ENCODE measurements at places on chromosomes 1 and 21.
A peak's percentile ranks its signal among the peaks of the same experiment; 100 is the strongest.

DNA sequence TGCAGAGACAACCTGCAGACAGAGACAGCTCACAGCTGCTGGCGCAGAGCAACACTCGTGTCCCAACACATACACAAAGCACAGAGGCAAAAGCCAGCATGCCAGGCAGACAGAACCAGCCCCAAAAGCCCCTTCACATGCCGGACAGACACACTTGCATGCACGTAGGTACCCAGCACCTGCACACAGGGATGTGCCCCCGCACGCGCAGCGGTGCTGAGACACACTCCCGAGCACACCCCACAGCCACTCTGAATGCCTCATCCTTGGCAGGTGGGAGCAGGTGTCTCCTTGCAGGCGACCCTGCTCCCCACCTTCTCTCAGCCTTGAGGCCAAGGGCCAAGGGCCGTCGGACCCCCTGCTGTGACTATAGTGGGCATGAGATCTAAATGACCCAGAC, 41.2 kb upstream of the ZC3H12A start:
- no peaks in the 10 kb centered on the region for H3K4me1 ChIP-seq
- H3K36me3 ChIP-seq = no peaks in the 10 kb centered on the region
- no peaks in the 10 kb centered on the region for H3K27me3 ChIP-seq
- no peak overlapping the region for H3K27ac ChIP-seq

DNA sequence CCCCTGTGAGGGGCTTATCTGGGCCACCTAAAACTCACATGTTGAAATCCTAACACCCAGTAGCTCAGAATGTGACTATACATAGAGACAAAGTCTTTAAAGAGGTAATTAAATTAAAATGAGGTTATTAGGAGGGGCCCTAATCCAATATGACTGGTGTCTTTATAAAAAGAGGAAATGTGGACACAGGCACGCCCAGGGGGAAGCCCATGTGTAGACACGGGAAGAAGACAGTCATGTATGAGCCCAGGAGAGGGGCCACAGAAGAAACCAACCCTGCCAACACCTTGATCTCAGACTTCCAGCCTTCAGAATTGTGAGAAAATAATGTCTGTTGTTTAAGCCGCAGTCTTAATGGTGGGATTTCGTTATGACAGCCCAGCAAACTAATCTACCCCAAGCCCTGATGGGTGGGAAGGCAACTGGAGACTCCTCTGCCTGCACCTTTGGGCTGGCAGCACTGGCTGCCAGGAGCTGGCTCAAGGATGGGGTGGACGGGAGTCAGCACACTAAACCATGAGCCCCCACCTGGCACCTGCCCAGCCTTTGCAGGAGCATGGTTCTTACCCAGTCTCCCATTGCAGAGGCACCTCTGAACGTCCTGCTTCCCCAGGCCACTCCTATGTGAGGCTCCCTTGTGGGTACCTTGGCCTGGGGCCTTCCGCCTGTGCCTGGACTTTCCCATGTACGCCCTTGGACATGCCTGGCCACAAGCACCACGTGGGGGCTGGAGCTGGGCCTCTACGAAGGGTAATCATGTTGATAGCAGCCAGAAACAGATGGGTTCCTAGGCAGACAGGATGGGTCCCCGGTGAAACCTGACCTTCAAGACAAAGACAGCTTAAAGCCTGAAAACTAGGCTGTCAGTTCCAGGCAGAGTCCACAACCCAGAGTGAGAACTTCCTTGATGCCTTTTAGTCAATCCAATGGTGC, 57.1 kb upstream of the DMRTB1 start:
- no peaks in the 10 kb centered on the region for H3K36me3 ChIP-seq
- H3K4me1 ChIP-seq = no peaks in the 10 kb centered on the region
- no peak for DNase-seq

- no peaks in the 10 kb centered on the region for H3K36me3 ChIP-seq
- H3K4me3 ChIP-seq = no peak overlapping the region
- no peak for DNase-seq
- no peak overlapping the region for H3K27ac ChIP-seq
- H3K4me1 ChIP-seq = peaks cover 6% of the 10 kb centered on the region
Observed at GRCh38 chr1:108070662-108071061, 105.7 kb upstream of the VAV3 start.

DNA sequence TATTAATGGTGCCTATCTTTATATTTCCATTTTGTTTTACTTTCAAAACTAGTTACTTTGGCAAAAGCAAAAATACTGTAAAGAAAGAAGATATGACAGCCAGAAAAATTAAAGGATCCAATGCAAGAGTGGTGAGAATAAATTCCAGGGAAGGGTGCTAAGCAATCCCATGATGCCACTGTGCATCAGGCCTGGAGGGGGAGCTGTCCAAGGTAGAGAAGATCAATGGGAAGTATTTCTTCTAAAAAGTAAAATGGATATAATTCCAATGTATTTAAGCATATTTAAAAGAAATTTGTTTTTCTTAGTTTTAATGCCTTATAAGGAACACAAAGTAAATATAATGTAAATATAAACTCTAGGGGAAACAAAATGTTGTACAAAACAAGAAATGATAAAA, 1382.2 kb upstream of the B3GALT2 start:
- no peak for DNase-seq
- no peak overlapping the region for H3K27ac ChIP-seq
- H3K27me3 ChIP-seq = no peaks in the 10 kb centered on the region
- no peaks in the 10 kb centered on the region for H3K36me3 ChIP-seq
- H3K4me1 ChIP-seq = no peaks in the 10 kb centered on the region
- no peak overlapping the region for H3K4me3 ChIP-seq

GRCh38 chr1:18738126-18738525, 107.5 kb downstream of the PAX7 start:
- H3K27me3 ChIP-seq = no peaks in the 10 kb centered on the region
- no peak for DNase-seq
- H3K4me3 ChIP-seq = no peak overlapping the region
- H3K27ac ChIP-seq = no peak overlapping the region

GRCh38 chr21:31987696-31988095, 114.9 kb downstream of the HUNK start:
- no peak for DNase-seq
- no peak overlapping the region for H3K27ac ChIP-seq
- no peaks in the 10 kb centered on the region for H3K27me3 ChIP-seq
- no peaks in the 10 kb centered on the region for H3K4me1 ChIP-seq
- H3K36me3 ChIP-seq = no peaks in the 10 kb centered on the region

GRCh38 chr1:113170519-113170918, 97.5 kb downstream of the LRIG2 start:
- no peaks in the 10 kb centered on the region for H3K36me3 ChIP-seq
- H3K4me3 ChIP-seq = no peak overlapping the region

- no peak overlapping the region for H3K27ac ChIP-seq
- H3K36me3 ChIP-seq = peaks cover 26% of the 10 kb centered on the region
- peaks cover 13% of the 10 kb centered on the region for H3K4me1 ChIP-seq
- H3K27me3 ChIP-seq = no peaks in the 10 kb centered on the region
- DNase-seq = no peak
Observed at GRCh38 chr1:41626146-41626545, 141.7 kb upstream of the EDN2 start.

GRCh38 chr1:197604302-197604701, 171.0 kb downstream of the DENND1B start:
- H3K4me1 ChIP-seq = no peaks in the 10 kb centered on the region
- no peak for DNase-seq
- no peaks in the 10 kb centered on the region for H3K27me3 ChIP-seq

DNA sequence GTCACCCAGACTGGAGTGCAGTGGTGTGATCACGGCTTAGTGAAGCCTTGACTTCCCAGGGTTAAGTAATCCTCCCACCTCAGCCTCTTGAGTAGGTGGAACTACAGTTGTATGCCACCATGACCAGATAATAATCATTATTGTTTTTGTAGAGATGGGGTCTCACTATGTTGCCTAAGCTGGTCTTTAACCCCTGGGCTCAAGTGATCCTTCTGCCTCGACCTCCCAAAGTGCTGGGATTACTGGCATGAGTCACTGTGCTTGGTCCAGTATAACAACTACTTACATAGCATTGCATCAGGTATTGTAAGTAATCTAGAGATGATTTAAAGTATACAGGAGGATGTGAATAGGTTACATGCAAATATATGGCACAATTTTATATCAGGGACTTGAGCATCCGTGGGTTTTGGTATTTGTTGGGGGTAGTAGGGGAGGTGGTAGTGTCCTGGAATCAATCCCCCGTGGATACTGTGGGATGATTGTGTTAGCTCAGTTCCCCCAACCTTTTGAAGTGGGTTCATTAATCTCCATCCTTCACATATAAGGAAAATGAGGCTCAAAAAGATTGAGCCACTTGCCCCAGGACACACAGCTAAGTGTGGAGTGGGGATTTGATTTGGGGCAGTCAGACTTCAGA, 61.4 kb upstream of the CNIH3 start:
- H3K4me1 ChIP-seq = no peaks in the 10 kb centered on the region
- no peaks in the 10 kb centered on the region for H3K36me3 ChIP-seq
- no peaks in the 10 kb centered on the region for H3K27me3 ChIP-seq
- DNase-seq = no peak
- H3K27ac ChIP-seq = no peak overlapping the region

- H3K36me3 ChIP-seq = no peaks in the 10 kb centered on the region
- peaks cover 4% of the 10 kb centered on the region for H3K4me1 ChIP-seq
- peaks cover 15% of the 10 kb centered on the region for H3K27me3 ChIP-seq
- DNase-seq = no peak
- H3K4me3 ChIP-seq = no peak overlapping the region
Observed at GRCh38 chr1:31376375-31377134, 3.7 kb upstream of the FABP3 start.

- no peaks in the 10 kb centered on the region for H3K27me3 ChIP-seq
- H3K4me3 ChIP-seq = no peak overlapping the region
- peaks cover 2% of the 10 kb centered on the region for H3K4me1 ChIP-seq
- H3K36me3 ChIP-seq = no peaks in the 10 kb centered on the region
Observed at GRCh38 chr1:160767395-160768294, 28.3 kb upstream of the LY9 start.

DNA sequence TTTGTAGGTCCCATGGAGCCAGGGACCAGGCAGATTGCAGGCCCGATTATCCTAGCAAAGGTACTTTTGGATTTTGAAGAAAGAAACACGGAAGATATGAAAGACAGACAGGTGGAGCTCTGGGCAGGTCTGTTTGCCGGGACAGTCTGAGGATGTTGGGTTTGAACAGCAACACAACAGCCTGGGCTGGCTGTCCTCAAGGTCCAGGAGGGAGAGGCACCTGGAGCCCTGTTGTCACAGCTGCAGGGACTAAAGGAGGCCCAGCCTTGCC, 14.6 kb downstream of the H6PD start:
- H3K36me3 ChIP-seq = peaks cover 24% of the 10 kb centered on the region
- peaks cover 9% of the 10 kb centered on the region for H3K4me1 ChIP-seq
- H3K27ac ChIP-seq = no peak overlapping the region
- no peaks in the 10 kb centered on the region for H3K27me3 ChIP-seq

DNA sequence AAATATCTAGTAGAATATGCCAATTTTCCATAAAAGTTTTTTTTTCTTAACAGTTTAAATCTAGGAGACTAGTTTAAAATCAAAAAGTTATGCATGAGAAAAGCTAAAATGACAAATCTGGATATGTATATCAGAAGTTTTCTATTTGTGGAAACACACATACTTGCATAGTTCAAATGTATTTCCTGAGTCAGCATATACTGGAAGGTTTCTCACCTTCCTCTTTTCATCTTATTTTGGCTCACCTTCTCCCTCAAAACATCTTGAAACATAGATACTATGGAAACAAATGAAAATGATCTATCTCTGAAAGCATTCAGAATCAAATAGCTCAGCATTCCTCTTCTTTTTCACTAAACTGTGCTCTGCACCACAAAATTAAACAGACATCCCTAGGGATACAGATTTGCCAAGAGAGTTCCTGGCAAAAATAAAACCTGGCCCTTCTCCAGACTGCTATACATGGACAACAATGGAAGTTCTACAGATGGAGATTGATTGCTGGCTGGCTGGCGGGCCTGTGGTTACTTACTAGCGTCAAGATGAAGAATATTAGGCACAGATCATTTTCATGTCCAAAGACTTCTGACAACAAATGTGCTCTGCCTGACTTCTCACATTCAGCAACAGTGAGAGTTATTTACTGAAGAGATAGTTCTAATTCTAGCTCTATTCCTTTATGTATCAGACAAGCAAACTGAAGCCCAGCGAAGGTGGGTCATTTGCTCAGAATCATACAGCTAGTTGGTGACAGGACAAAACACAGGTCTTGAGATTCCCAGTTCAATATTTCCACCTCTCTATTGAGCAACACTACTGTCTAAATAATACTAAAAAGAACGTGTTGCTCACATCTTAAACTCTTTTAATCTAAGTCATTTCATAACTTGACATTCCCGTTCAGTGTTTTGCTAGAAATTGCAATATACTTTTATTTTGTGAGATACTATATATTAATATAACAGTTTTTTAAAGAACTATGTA, 26.6 kb downstream of the DIPK1A start:
- peak overlapping the region; percentile 56 for H3K27ac ChIP-seq
- no peak overlapping the region for H3K4me3 ChIP-seq
- no peak for DNase-seq
- H3K4me1 ChIP-seq = peaks cover 11% of the 10 kb centered on the region
- no peaks in the 10 kb centered on the region for H3K27me3 ChIP-seq

GRCh38 chr1:54009406-54009805, 8.6 kb downstream of the LDLRAD1 start:
- DNase-seq = no peak
- H3K4me3 ChIP-seq = no peak overlapping the region
- no peaks in the 10 kb centered on the region for H3K4me1 ChIP-seq

GRCh38 chr21:45464309-45464708, 59.3 kb downstream of the COL18A1 start:
- H3K27ac ChIP-seq = no peak overlapping the region
- no peak for DNase-seq
- H3K4me3 ChIP-seq = no peak overlapping the region
- no peaks in the 10 kb centered on the region for H3K27me3 ChIP-seq

DNA sequence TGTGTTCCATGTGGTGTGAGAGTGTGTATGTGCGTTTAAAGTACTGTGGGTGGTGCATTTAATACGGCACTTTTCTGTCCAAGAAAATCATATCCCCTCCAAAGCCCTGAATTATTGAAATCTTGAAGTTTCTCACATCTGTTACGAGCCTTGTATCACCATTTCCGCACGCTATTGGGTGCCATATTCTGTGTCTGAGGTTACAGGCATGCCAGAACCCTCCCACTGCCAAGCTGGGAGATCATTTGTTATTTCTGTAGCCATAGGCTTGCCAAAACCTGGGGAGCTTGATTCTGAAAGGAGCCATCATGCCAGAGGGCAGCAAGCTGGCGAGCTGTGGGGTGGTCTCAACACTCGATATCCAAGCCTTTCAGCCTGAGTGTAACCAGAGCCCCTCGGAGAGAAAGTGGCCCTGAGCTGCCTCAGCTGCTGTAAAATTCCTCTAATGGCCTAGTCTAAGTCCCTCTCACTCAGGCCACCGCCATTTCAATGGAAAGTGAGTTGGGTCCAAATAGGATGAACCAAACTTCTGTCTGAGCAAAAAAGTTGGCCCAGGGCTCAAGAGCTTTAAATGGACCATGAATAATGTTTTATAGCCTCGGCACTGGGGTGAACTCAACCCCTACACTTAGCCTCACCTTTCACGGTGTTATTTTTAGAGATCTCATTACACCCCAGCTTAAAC, 298.4 kb upstream of the DUSP10 start:
- no peaks in the 10 kb centered on the region for H3K4me1 ChIP-seq
- no peak for DNase-seq
- H3K27ac ChIP-seq = no peak overlapping the region

DNA sequence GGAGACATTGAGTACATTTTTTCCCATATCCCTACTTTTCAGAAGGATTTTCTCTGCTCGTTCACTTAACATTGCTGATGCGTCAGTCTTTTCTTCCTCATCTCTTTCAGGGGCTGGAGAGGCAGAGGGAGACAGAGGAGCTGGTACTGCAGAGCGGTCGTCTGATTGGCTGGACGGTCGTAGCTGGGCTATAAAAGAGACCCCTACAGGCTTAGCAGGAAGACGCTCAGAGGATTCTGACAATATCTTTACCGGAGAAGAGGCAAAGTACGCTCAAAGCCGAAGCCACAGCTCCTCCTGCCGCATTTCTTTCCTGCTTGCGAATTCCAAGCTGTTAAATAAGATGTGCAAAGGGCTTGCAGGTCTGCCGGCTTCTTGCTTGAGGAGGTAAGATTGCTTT, at the start of gene RGS4:
RGS4 (plus strand) TSS at position 220 of the 400 bp plus-strand sequence; CDS start at position 344, 124 bp downstream.
- H3K4me1 ChIP-seq = no peaks in the 10 kb centered on the region
- H3K4me3 ChIP-seq = no peak within 1 kb of the TSS
- no peak within 1 kb of the TSS for H3K27ac ChIP-seq
- DNase-seq = peak; percentile 1
